Stimulated activated CD4-positive, alpha-beta T cell treated with anti-CD3 and anti-CD28 coated beads, Interleukin-4, amount 100 ng/mL, for 1 hour (primary cell): ENCODE measurements at places on chromosomes 11 and 22.

DNA sequence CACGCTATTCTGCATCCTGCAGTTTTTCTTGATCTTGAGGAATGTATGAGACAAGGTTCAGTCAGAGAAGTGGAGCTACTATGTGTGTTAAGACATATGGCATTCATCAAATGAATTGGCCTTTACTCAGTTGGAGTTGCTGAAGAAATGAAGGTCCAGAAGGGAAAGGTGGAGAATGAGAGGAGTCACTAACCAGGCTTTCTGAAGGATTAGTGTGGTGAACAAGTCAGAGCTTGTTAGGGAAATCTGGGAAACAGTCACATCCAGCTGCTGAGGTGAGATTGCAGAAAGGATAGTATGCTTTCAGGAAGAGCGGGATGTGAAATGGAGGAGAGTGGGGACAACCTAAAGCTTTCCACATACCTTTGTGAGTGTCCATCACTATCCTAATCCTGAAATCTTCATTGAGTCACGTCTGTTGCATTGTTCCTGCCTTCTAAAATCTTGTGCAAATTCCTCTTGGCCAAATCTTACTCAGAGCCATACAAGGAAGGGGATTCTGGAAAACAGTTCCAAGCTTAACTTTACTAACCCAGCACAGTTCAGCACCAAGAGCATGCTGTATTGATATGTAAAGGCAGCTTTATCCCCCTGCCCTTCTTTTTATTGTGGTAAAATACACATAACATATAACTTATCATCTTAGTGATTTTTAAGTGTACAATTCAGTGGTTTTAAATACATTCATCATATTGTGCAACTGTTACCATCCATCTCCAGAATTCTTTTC is 11.4 kb upstream of the PITPNB start:
- no peak for DNase-seq

- DNase-seq: no peak
Measured at GRCh38 chr22:43862074-43862881, at the start of gene SULT4A1. SULT4A1 (minus strand) TSS chr22:43862513; CDS start chr22:43862382, 131 bp downstream.

- DNase-seq: no peak
Measured at GRCh38 chr11:61826930-61827570, 1.1 kb upstream of the FADS2 start.

DNA sequence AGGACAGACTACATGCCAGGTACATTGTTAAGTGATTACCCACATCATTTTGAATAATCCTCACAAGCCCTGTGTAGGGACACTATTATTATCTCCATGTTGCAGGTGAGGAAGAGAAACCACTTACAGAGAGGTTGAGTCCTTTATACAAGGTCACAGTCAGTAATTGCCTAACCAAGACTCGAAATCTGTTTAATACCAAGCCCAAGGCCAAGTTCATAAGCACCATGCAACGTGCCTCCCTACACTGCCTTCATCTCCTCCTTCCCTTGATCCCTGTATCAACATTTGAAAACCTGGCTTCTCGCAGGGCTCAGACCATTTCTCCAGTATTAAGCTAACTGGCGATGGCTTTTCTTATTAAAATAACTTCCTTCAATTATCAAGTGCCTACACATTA is 41.7 kb upstream of the SEZ6L start:
- no peak for DNase-seq

- no peak for DNase-seq
Measured at GRCh38 chr11:79393362-79394043, 47.3 kb downstream of the TENM4 start.

DNA sequence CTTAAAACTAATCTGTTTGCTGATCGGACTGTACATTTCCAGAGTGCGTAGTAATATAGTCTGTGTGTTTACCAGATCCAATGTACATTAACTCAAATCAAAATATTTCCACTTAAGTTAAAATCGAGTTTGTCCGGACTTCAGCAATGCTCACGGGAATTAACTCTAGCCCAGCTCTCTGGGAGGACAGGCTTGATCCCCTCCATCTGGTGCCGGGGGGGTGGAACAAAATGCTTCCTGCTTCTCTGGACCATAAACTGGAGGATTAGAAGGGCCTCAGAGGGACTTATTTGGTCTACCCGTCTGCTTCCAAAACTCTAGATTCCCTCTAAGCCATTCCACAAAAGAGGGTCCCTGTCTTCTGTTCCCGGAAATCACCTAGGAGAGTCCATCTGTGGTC is 511.2 kb downstream of the BUD13 start:
- DNase-seq: no peak

- DNase-seq: no peak
Measured at GRCh38 chr22:20869234-20869633, 10.4 kb downstream of the SNAP29 start.

DNA sequence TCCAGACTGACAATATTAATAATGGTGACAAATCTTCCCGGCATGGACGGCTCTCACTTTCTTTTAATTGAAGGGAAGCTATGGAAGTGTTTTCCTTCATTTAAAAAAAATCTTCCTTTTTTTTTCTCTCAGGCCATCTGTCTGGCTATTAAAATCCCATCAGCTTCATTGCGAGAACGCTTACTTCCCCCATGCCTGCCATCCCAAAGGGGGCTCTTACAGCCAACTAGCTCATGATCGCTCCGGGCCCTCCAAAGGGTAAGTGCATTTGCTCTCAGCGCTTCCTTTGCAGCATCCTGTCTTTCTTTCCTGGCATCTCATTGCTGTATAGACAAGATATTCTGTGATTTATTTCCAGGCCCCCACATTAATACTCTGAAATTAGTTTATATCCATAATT is 20.7 kb downstream of the CACNG2 start:
- DNase-seq: no peak

- no peak for DNase-seq
Measured at GRCh38 chr11:62108017-62108750, 15.6 kb upstream of the INCENP start.

DNA sequence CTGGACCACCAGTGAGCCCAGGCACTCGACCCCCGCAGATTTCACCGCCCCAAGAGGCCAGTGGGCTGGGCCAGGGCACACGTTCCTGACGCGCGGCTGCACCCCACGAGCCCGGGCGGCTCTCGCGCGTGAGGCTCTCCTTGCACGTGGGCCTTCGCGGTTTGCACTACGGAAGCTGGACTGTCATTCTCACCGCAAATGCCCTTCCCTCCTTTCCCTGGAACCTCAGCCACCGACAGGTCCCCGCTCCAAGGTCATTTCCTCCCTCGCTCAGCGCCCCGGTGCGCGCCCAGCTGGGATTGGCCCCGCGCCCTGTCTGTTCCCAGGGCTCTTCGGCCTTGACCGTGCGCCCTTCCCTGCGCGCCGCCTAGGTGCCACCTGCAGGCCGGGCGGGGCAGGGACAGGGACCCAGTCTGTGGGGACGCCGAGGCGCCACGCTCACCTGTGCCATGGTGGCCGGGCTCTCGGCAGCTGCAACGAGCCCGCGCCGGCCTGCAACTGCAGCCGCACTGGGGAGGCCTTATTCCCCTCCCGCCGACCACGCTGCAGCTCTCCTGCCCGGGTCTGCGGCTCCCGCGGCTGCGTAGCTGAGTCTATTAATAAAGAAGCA is 2.1 kb upstream of the CPT1A start:
- DNase-seq: peak; percentile 77

- no peak for DNase-seq
Measured at GRCh38 chr22:33867118-33867866, 53.0 kb downstream of the LARGE1 start.

- DNase-seq: no peak
Measured at GRCh38 chr11:116833491-116833815, 3.7 kb downstream of the APOC3 start.

DNA sequence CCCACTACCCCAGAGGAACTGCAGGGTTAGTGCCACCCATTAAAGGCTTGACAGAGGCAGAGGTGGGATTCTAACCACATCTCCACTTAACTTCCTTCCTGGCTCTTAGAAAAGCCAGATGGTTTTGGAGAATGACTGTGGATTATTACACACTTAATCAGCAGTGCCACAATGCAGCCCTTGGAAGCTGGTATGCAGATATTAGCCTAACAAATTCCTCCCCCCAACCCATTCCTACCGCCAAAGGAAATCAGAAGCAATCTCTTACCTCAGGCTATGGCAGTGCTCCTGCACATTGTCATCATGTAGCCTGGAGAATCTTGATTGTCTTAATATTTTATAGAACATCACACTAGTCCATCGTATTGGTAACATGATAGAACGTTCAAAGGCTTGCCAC is 23.2 kb upstream of the NRGN start:
- no peak for DNase-seq

DNA sequence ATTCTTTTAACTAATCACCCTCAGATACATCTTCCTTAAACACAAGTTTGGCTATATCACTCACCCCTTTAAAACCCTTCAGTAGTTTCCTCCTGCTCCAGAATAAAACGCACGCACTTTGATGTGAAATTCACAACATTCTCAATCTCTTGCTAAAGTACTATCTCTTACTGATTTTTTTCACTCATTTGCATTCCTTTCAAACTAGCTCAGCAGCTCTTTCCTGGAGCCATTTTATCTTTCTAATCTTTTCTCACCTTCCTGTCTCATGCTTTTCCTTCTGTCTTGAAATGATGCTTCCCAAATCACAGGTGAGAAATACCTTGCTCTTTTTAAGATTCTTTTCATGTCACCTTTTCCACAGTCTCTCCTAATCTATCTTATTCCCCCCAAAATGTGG is 1074.4 kb downstream of the DLG2 start:
- DNase-seq: no peak

- DNase-seq: no peak
Measured at GRCh38 chr22:46060292-46061123, 83.5 kb upstream of the WNT7B start.

- DNase-seq: no peak
Measured at GRCh38 chr11:22521226-22521625, 104.4 kb downstream of the FANCF start.

- no peak for DNase-seq
Measured at GRCh38 chr11:112886434-112887370, 74.5 kb upstream of the NCAM1 start.

DNA sequence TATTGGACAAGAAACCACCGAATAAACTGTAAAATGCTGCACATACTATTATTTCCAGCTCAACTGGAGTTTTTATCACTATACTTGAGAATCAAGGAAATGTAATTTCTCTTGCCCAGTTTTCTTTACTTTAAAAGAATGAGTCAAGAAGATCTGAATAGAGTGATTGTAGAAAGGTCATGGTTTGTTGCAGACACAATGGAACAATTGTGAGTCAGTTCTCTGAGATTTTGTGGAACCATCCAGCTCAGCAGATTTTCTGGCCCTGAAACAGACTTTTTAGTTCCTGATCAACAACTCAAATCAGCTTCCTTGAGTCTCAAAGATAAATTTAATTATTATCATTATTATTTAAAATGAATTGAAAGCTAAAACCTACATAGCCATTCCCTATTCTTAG is 1.3 kb downstream of the TCN1 start:
- DNase-seq: no peak

DNA sequence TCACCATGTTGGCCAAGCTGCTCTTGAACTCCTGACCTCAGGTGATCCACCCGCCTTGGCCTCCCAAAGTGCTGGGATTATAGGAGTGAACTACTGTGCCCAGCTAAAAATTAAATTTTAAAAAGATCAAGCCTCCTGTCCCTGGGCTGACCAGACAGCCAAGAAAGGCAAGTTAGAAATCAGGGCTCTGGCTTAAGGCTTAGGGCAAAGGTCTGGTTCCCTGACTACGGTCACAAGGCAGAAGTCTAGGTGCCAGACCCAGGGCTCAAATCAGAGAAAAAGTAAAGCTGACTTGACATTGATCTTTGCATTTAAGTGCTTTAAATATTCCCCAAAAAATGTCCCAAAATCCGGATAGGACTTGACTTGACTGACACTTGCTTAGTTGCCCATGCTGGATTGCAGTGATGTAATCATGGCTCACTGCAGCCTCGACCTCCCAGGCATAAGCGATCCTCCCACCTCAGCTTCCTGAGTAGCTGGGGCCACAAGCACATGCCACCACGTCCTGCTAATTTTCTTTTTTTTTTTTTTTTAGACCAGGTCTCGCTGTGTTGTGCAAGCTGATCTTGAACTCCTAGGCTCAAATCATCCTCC is 17.3 kb upstream of the CRKL start:
- DNase-seq: no peak

GRCh38 chr22:32699686-32700085 is 101.8 kb upstream of the TIMP3 start:
- no peak for DNase-seq

- DNase-seq: peak; percentile 52
Measured at GRCh38 chr11:46237248-46238077, 40.0 kb upstream of the CREB3L1 start.

DNA sequence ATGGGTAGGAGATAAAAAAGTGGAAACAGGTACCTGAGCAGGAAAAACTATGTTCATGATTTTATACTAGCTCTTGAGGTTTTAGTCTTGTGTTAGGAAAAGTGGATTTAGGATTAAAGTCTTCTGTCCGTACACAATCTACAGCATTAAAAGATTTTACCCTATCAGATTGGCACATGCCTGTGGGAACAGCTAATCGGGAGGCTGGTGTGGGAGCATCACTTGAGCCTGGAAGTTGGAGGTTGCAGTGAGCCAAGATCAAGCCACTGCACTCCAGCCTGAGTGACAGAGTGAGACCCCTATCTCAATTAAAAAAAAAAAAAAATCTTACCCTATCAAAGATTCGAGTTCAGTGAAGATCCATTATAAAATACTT is 12.2 kb upstream of the CRKL start:
- no peak for DNase-seq

DNA sequence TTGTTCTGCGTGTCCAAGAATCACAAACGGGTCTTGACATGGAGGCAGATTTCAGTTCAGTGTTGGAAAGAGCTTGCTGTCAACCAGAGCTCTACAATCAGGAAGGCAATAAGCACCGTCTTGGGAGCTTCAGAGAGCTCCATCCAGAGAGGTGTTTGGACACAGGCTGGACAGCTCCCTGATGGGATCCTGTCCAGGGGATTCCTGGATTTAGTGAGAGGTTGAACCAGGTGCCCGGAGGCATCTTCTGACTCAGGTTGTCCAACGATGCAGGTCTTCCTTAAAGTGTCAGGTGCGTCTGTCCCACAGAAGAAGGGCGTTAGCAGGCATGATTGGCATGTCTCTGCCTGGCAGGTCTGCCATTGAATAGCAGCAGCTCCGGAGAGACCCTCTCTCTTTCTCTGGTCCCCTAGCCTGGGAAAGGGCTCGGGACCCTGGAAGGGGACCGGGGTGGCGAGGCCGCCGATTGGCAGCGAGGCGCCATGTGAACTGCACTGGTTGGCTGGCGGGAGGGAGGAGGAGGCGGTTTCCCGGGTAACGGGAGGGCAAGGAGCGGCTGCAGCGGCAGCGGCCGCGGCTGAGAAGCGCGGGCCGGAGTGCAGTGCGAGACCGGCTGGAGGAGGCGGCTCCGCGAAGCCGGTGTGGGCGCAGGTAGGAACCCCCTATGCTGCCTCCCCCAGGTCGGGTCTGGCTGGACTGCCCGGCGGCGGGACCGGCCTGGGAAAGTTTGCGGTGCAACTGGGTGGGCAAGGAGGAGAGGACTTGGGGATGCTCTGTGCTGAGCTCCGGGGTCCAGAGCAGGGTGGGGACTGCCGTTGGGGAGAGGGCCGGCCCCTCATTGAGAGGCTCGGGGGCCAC is 104.1 kb upstream of the E2F8 start:
- DNase-seq: no peak
